Stimulated activated CD4-positive, alpha-beta T cell treated with anti-CD3 and anti-CD28 coated beads, Interleukin-15, amount 100 ng/mL, for 24 hours (primary cell): ENCODE measurements at places on chromosomes 11 and 22.

DNA sequence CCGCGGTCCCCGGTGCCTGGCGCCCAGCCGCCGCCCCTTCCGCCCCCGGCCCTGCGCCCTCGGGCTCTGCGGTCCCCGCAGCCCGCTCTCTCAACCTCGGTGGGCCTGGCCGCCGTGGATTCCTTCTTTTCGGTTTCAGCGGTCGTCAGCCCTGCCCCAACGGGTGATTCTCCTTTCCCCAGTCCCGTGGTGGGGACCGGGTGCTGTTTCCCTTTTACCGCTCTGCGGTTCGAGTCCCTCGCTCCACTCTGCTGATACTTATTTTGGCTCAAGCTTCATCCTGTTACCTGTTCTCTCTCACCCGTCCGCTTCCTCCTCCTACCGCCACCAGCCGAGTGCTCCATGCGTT lies 494 bp downstream of the ZDHHC5 start:
- no peak for DNase-seq

DNA sequence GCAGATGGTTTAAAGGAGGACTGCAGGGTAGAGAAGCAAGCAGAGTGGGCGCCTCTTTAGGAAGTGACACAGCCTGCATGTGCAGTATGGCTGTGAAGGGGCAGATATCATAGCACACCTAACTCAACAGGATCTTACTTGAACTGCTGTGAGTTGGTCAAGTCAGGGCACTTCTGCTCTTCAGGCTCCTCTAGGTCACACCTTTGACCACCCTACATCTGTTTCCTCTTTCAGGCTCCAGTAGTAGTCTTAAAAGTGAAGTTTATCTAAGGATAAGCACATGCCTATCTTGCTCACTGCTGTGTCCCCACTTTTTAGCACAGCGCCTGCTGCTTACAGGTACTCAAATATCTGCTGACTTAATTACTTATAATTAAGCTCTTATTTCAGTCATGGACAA lies 6.5 kb downstream of the MRPL16 start:
- no peak for DNase-seq

DNA sequence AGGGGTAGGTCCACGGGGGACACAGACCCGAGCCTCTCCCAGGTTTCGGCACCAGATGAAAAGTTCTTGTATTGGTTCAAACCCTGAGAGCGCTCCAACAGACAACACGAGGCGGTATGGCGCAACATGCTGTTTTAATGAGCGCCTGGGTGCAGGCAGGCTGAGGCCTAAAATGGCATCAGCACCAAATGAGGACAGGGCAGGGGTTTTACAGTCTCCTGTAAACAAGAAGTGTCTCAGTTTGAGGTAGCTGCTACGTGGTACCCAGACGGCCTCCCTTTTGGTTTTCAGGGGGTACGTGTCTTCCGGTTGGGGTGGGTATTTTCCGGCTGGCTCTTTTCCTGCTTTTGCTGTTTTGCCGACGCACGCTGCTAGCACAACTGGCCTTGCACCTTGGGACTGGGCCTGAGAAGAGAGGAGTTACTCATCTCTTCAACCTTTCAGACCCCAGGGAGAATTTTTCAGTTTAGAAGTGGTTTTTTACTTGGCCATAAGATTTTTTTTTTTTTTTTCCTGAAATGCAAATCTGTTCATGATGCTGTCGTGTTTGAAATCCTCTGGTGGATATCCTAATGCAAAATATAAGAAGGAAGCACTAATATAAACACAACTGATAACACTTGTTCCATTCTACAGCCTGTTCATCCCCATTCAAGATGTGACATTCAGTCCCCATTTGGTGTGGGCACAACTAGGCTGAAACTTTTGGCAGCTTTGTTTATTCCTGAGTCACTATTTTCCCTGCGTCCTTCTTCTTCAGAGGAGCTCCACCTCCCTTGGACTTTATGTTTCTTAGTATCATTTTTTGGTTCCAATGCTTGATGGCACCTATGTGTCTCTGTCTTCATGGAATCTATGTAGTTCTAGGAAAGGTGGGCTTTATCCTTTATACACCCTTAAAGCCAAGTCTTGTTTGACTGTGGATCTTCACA lies 6.5 kb downstream of the PPFIBP2 start:
- no peak for DNase-seq

GRCh38 chr11:332651-333480 lies 12.2 kb upstream of the IFITM3 start:
- no peak for DNase-seq

DNA sequence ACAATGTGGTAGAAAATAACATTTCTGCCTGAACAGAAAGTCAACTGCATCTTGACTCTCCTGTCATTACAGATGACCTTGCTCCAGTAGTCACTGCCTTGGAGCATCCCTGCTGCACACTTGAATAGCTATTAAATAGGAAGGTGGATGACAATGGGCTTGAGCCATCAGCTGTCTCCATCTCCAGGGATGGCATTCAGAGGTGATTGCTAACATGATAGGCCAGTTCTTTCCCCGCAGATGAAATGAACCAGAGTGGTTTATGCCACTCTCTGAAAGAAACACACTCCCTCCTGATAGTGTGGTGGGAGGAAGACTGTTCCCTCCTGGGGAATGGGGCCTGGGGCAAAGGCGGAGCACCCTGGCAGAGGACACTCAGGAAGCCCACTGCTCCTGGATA lies 57.1 kb upstream of the OLFML1 start:
- no peak for DNase-seq

DNA sequence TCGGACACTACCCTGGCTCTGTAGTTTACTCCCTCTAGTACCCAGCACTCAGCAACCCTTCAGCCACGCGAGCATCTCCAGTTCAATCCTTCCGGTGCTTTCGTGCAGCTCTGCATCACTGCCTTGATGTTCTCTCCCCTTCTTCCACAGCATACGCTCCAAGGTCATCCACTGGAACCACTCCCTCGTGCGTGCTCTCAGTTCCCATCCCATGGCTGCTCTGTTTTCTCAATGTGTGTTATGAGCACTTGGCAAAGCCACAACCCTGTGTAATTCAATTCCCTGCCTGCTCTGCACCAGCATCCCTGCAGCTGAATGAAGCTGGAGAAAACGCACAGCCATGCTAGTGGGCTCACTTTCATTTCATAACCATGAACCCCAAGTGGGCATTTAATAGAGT lies 38.5 kb upstream of the NFRKB start:
- no peak for DNase-seq

DNA sequence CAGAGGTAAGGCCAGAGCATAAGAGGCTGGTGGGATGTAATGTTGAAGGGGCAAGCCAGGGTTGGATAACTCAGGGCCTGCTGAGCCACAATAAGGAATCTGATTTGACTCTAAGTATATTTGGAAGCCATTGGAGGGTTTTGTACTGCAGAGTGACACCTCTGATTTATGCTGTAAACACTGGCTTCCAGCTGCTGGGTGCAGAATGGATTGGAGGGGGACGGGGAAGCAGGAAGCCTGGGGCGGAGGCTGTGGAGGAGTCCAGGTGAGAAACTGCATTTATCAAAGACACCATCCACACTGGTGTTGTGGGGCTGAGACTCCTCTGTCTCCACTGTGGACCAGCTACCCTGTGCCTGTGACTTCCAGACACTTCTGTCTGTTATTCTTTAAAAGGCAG lies 26.8 kb downstream of the MIAT start:
- no peak for DNase-seq

- DNase-seq, result no peak
These were observed 8.7 kb upstream of the DAGLA start for GRCh38 chr11:61671527-61671926.

GRCh38 chr22:31044262-31044861 lies 36.8 kb upstream of the SMTN start:
- no peak for DNase-seq

DNA sequence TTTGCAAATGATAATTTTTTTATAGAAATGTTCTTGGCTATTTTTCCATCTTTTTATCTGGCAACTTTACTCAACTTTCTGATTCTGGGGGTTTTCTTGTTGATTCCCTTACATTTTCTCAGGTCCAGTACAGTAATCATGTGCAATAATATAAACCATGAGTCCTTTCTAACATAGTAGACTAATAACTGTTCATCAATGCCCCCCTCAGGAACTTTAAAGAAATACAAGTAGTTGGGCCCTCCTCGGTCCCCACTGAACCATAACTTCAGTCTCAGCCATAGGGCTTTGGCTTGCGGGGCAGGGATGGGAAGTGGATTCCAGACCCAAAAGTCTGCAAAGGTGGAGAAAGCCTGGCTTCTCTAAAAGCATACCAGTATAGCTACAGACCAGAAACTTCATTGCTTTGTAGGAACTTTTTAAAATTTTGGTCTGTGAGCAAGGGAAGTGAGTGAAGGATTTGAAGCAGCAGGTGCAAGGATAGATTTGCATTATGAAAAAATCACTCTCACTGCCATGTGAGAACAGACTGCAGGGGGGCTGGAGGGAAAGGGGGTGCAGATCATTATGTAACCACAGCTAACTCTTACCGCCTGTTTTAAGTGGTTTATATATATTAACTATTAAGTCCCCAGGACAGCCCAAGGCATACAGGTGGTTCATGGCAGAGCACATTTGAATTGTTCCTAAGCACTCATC lies 10.4 kb upstream of the TUB start:
- no peak for DNase-seq

GRCh38 chr11:74268456-74268855 lies 43.0 kb downstream of the P4HA3 start:
- no peak for DNase-seq

GRCh38 chr11:32478277-32478731 lies 43.0 kb upstream of the WT1 start:
- DNase-seq, result no peak

- DNase-seq, result no peak
These were observed 618 bp upstream of the CERK start for GRCh38 chr22:46738647-46739093.

- DNase-seq, result no peak
These were observed 1.3 kb upstream of the NPTXR start for GRCh38 chr22:38845004-38845740.

GRCh38 chr11:118241764-118242098 lies 10.4 kb downstream of the MPZL3 start:
- no peak for DNase-seq

DNA sequence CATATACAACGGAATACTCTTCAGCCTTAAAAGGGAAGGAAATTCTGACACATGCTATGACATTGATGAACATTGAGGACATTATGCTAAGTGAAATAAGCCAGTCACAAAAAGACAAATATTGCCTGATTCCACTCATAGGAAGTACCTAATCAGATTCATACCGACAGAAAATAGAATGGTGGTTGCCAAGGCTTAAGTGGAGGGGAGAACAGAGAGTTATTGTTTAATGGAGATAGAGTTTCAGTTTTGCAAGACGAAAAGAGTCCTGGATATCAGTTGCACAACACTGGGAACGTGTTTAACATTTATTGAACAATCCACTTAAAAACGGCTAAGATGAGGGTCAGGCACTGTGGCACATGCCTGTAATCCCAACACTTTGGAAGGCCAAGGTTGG lies 45.6 kb upstream of the HIPK3 start:
- no peak for DNase-seq

- DNase-seq, result no peak
These were observed 30.5 kb downstream of the LMO2 start for GRCh38 chr11:33861386-33861785.
